Epithelial cell of esophagus (primary cell): ENCODE measurements at places on chromosomes 4 and X.
A peak's percentile ranks its signal among the peaks of the same experiment; 100 is the strongest.

- DNase-seq = peak; percentile 66
These were observed 193.9 kb upstream of the EDNRA start for GRCh38 chr4:147286846-147287587.

GRCh38 chr4:19776929-19777328 is 474.8 kb upstream of the SLIT2 start:
- no peak for DNase-seq

DNA sequence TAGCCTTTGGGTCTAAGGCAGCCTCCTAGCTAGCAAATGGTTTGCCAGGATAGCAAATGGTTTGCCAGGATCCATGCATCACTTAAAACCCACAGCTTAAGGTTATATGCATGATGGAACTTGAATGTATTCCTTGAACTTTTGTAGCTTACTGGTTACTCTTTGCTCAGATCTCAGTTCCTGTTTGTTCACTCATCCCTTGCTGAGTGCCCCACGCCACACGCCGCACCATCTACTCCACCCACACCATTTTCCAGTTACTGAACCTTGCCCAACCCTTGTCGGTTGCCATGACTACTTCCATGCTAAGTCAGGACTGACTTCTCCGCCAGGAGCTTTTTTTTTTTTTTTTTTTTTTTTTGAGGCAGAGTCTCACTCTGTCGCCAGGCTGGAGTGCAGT is 29.5 kb upstream of the XIAP start:
- DNase-seq = peak; percentile 94

GRCh38 chr4:119728692-119729593 is 100.3 kb upstream of the PDE5A start:
- DNase-seq = peak; percentile 67

- peak; percentile 29 for DNase-seq
These were observed 2.1 kb upstream of the DHRSX start for GRCh38 chrX:2502668-2503519.

- peak; percentile 53 for DNase-seq
These were observed 194.6 kb upstream of the FTHL17 start for GRCh38 chrX:31266203-31267076.

DNA sequence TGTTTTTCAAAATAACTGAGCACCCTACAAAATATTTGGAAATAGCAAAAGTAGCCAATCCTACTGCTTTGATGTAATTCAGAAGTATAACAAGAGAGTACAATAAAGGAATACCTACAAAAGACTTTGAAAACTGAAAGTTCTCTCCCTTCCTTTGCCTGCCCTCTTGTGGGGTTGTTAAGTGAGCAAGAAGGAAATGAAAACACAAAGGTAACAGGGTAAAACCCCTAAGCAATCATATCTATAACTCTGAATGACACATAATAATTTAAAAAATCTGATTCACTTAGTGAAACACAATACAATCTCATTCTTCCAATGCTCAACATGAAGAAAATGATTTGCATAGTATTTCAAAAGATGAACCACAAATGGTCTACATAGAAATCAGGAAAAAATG is 98.2 kb downstream of the FRYL start:
- DNase-seq = peak; percentile 69

- no peak for DNase-seq
These were observed 73.2 kb downstream of the FBXW7 start for GRCh38 chr4:152462695-152463094.

- DNase-seq = no peak
These were observed 201.5 kb downstream of the NWD2 start for GRCh38 chr4:37446016-37446415.

DNA sequence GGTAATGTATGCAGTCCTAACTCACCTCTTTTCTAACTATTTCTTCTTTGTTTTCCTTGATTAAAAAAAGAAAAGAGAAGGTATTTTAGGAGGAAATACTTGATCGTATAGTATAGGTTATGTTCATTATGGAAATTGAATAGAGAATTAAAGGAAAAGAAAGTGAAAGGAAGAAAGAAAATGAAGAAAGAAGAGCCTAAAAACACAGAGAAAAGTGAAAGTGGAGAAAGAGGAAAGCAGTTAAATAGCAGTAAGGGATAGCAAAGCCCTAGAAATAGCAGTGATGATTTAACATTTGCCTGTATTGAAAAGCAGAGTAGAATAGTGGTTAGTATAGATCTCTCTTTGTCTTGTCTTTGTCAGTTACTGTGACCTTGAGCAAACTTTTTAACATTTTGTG is 37.0 kb downstream of the MRPL1 start:
- DNase-seq = no peak

GRCh38 chr4:19134685-19135084 is 1113.1 kb upstream of the LCORL start:
- DNase-seq = no peak

- no peak for DNase-seq
These were observed 514.5 kb downstream of the INPP4B start for GRCh38 chr4:142331646-142332045.

DNA sequence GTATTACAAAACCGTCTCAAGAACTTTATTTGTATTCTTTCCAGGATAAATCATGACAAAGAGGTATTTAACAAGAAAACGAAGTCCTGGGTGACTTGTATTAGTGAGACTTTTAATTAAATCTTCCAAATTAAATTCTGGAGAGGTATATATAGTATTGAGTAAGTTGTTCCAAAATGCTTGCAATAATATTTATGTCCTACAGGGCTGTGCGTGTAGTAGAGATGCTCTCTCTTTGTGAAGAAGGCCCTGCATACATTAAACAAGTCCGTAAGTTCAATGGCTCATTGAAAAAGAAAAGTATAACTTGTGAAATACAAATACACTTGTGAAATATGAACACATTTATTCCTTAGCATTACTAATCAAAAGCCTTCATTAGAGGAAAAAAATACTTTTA is 211.4 kb downstream of the ARHGAP24 start:
- DNase-seq = no peak

- DNase-seq = no peak
These were observed 27.5 kb downstream of the ENPEP start for GRCh38 chr4:110503270-110504083.

GRCh38 chrX:123184219-123184865 is at the start of gene GRIA3:
Gene GRIA3 (plus strand): TSS chrX:123184278. CDS start chrX:123184536, 258 bp downstream.
- peak; percentile 36 for DNase-seq

DNA sequence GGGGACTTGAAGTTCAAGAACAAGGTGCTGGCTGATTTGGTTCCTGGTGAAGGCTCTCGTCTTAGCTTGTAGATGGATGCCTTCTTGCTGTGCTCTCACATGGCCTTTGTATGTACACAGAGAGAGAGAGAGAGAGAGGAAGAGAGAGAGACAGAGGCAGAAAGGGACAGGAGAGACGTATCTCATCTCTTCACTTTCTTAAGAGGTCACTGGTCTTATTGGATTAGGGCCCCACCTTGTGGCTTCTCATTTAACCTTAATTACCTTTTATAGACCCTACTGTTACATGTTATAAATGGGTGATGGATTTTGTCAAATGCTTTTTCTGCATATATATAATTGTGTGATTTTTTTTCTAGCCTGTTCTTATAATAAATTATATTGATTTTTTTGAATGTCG is 1444.2 kb downstream of the ADGRL3 start:
- peak; percentile 36 for DNase-seq

- peak; percentile 3 for DNase-seq
These were observed 18.4 kb downstream of the CT47B1 start for GRCh38 chrX:120857240-120857639.

DNA sequence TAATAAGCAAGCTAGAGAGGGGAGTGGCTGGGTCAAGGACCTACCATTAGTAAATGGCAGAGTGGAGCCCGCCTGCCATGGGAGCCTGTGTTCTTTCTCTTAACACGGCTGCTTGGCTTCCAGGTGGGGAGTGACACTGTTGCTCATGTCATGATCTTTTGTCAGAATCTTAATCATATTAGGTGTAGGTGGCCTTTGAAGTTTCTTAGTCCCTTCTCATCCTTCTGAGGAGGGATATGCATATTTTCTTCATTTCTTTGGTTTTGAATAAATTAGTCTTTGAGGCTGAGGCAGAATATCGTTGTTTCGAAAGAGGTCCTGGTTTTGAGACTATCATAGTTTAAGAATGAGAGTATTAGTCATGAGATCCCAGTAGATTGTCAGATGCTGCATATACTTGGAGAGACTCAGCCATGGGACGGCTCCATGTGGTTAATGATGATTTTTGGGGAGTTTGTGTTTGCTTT is 28.9 kb downstream of the SNX25 start:
- no peak for DNase-seq

GRCh38 chr4:155626561-155626960 is 40.1 kb upstream of the GUCY1A1 start:
- DNase-seq = no peak

DNA sequence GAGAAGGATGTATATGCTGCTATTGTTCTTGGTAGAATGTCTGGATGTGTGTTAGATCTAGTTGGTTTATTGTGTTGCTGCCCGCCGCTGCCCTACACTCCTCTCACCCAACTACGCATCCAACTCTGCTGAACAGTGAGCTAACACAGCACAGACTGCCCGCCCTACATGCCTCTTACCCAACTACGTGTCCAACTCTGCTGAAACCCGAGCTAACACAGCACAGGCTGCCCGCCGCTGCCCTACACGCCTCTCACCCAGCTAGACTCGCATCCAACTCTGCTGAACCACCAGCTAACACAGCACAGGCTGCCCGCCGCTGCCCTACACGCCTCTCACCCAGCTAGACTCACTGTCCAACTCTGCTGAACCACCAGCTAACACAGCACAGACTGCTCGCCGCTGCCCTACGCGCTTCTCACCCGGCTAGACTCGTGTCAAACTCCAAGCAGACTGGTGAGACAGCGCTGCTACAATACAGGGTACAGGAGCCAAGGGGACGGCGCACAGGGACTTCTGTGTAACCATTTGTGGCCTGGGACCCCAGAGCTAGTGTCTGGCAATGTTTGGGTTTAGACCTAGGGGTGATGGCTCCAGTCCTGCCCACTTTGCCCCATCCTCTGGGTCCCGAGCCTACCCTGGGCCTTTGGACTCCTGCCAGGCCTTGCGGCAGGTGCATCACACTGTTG is 11.6 kb upstream of the CTBP1 start:
- DNase-seq = no peak

DNA sequence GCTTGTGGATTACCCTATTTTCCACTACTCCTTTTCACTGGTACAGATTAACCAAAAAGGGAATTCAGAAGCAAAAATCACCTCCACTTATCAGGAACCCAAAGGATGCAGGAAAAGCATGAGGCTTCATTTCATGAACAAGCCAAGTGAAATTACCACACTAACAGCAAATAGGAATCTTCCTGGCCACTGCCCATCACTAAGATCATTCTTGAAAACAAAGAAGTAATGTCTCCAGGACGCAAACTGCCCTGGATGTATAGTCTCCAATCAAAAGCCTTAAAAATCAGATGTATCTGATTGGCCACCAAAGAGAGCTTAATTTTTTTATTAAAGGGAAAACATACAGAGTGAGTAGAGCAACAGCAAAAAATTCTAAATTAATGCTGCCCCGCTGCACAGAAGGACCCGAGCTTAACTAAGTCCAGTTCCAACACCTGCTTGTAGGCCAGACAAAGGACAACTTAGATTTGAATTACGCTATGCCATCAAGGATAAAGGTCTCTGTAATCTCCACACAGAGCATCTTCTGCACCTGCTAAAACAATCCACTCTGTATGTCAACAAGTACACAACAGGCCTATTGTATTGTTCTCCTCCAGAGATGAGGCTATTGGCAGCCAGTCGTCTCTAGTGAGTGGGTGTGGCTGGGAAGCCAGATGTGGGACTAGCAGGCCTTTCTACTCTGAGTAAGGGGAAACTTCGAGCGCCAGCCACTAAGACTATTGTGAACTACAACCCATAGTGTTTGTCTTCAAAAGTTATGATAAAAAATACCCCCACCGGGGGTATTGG is 12.4 kb downstream of the ZDHHC9 start:
- no peak for DNase-seq

- DNase-seq = no peak
These were observed 1385.9 kb downstream of the FAM133A start for GRCh38 chrX:95059909-95060308.

DNA sequence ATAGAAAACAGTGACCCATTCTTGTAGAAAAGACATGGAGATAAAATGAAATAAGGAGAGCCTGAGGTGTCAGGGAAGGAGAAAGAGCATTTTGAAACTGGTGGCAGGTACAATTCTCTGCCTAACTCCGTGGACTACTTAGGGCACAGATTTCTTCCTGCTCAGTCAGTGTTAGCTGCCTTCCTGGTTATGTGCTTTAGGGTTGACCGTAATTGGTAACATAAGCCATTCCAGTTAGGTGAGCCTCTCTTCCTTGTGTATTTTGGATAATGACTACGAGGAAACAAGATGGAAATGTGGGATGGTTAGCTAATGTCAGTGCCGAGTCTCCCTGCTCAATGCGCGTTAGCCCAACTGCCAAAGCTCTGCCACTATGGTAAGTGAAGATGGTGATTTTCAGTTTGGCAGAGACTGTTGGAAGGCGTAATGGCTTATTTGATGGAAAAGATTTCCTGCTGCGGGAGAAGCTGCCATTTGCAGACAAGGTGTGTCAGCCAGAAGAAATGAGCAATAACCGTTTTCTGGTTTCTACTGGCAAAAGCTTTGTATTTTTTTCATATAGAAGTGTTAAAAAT is 174.1 kb downstream of the CBR4 start:
- DNase-seq = peak; percentile 55

DNA sequence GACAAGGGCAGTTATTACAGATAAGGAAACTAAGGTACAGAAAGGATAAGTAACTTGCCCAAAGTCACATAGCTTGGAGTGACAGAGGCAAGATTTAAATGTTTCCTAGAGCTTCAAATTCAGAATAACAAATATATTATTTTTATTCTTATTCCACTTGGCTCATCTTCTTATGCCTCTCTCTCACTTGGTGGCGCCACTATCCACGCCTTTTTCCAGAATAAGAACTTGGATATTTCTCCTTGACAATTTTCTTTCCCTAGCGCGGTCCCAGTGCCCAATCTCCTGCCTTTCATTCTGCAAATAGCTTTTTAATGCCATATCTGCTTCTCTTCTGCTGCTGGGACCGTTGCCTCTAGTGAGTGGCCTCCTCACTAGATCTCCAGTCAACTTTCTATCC is 78.5 kb downstream of the MSN start:
- DNase-seq = peak; percentile 24

DNA sequence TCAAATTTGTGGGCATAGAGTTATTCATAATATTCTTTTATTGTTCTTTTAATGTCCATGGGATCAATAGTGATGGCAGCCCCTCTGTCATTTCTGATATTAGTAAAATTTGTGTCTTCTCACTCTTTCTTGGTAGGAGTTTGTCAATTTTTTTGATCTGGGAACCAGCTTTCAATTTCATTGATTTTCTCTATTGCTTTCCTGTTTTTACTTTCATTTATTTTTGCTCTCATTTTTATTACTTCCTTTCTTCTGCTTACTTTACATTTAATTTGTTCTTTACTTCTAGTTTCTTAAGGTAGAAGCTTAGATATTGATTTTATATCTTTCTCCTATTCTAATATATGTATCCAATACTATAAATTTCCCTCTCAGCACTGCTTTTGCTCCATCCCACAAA is 40.7 kb downstream of the AWAT2 start:
- no peak for DNase-seq

GRCh38 chrX:88135735-88136134 is 611.3 kb upstream of the CPXCR1 start:
- DNase-seq = no peak

DNA sequence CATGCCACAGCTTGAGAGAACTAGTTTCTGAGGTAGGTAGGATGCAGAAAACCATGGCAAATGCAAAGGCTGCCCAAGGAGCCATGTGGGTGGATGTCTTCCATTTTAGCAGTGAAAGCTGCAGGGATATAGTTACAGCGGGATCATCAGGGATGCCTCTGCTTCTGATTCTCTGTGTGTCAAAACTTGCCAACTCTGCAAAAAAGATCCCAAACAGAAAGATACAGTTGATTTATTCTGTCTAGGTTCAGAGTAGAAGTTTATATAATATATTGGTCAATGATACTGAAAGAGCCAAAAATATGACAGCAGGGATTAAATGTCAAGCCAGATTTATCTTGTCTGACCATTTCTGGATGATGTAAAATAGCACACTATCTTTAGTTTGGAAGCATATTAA is 42.4 kb upstream of the SFRP2 start:
- DNase-seq = no peak
